ENCODE measurements at places on chromosomes 6 and 20.
A peak's percentile ranks its signal among the peaks of the same experiment; 100 is the strongest.

- no peak for DNase-seq
Observed at GRCh38 chr6:166259296-166259977, 48.8 kb downstream of the PRR18 start.

DNA sequence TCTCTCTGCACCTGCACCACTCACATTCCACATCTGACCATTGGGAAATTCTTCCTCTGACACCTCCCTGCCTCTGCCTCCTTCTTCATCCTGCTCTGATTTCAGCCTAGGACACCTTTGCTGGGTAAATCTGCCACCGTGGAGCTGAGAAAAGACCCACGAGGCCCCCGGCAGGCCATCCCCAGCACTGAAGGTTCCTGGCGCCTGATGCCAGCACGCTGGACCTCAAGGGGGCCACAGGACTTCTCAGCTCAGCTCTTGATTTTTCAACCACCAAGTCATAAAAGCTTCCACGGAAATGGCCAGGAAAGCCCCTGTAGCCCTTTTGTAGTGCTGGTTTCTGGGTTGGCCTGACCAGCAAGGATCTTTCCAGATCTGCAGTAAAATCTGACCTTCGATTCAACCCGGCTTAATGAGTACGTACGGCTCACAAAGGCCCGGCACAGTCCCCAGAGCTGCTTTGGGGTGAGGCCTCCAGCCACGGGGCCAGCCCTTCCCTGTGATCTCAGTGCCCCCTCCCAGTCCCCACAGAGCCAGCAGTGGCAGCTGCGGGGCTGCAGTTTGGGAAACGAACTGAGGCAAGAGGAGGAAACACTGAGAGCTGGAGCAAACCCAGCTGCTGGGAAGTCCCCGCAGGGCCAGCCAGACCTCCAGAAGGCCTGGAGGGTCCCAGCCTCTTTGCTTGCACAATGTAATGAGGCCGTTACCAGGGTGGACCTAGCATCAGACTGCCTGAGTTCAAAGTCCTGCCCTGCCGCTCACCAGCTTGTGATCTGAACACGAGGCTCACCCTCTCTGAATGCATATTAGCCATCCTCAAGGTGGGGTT, 157.5 kb downstream of the BMP7 start:
- no peak for DNase-seq

DNA sequence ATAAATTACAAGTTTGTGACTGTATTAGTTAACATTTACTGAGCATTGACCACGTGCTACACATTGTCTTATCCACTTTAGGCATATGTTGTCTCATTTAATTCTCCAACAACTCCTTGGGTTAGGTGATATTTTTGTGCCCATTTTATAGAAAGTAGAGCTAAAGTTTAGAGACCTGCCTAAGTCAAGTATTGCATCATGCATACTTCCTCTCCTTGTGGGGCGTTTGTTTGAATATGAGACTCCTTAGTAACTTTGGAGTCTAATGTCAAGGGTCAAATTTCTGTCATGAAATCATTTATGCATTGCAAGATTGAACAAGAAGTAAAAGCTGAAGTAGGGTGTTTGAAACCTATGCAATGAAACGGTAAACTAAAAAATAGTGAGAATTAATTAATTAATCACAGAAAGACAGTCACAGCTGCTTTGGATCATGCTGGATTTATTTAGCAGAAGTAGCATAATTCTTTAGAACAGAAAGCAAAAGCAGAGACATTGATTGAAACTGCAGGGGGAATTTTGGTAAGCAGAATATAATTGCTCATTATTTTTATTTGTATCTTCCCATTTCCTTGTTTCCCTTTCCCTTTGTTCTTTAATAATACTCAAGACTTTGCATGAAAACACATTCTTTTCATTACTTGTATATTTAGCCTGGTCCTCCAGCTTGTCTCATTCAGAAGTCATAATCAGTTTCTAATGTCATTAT, 1374.4 kb upstream of the GJE1 start:
- DNase-seq: no peak

DNA sequence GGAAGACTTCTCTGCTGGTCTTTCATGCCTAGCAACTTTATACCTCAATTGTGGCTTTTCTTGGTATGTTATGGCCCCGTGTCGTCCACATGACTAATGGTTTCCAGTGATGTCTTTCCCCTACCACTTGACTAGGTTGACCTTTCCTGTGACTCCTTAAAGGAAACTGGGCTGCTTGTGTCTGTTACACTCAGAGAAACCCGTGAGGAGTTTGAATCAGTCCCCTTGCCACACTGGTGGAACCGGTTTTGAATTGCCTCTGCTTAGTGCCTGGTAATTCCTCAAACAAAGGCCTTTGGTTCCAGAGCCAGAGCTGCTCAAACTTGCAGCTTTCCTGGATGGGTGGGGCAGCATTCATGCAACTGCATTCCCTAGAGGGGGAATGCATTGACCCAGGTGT, 21.9 kb downstream of the ECT2L start:
- DNase-seq: no peak

GRCh38 chr6:159090530-159091480, 46.0 kb upstream of the TAGAP start:
- no peak for DNase-seq

- DNase-seq: no peak
Observed at GRCh38 chr20:33540427-33540826, 50.5 kb downstream of the CBFA2T2 start.

DNA sequence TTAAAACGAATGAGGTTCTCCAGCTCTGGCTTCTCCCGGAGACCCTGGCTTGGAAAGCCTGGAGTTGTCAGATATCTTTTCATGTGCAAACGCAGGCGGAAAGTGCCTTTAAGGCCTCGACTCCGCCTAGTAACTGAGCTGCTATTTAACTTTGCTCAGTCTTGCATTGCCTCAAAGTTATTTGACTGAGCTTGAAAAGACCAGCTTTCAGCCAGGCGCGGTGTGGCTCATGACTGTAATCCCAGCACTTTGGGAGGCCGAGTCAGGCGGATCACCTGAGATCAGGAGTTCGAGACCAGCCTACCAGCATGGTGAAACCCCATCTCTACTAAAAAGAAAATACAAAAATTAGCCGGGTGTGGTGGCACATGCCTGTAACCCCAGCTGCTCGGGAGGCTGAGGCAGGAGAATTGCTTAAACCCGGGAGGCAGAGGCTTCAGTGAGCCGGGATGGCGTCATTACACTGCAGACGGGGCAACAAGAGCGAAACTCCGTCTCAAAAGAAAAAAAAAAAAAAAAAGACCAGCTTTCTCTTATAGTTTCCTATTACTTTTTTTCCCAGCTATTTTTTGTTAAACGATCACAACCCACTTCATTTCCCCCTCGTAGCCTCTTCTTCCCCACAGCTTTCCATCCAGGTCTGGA, 1.9 kb downstream of the GCNT2 start:
- DNase-seq: peak; percentile 20
